ENCODE measurements at places on chromosomes 1 and 21. TPM values are rescaled to one million over a fixed set of nuclear protein-coding genes. Genes with fewer than 3 reads are reported as not detected.

Gene PCP4
- total RNA-seq = 1.3 TPM

Gene OPRD1
- total RNA-seq = 0.28 TPM

Gene FCGR1A
- total RNA-seq = 25.8 TPM

Gene CSDE1
- 419 TPM for total RNA-seq

Gene IGSF5
- not detected for total RNA-seq

Gene HP1BP3
- 316 TPM for total RNA-seq

Gene MEX3A
- 1.1 TPM for total RNA-seq

GRCh38 chr1:11373029-11373894 lies 100.3 kb downstream of the UBIAD1 start:
- no peaks in the 10 kb centered on the region for H3K36me3 ChIP-seq
- H3K4me3 ChIP-seq = no peak overlapping the region
- H3K27me3 ChIP-seq = no peaks in the 10 kb centered on the region

GRCh38 chr21:36035381-36035791 lies 24.9 kb downstream of the SETD4 start:
- no peak overlapping the region for H3K4me3 ChIP-seq
- H3K4me1 ChIP-seq = no peaks in the 10 kb centered on the region
- H3K36me3 ChIP-seq = peaks cover 8% of the 10 kb centered on the region
- H3K27ac ChIP-seq = no peak overlapping the region

DNA sequence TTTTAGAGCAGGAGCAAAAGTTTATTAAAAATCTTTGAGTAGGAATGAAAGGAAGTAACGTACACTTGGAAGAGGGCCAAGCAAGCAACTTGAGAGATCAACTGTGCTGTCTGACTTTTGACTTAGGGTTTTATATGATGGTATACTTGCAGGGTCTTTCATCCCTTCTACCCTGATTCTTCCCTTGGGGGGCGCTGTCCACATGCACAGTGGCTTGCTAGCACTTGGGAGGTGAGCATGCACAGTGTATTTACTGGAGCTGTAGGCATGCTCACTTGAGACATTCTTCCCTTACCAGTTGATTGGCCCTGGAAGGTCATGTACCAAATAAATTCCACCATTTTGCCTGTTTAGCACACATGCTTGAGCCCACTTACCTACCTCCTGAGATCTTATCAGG lies 1001.3 kb upstream of the ADGRL2 start:
- DNase-seq = peak; percentile 1
- no peaks in the 10 kb centered on the region for H3K27me3 ChIP-seq
- no peaks in the 10 kb centered on the region for H3K4me1 ChIP-seq
- no peak overlapping the region for H3K27ac ChIP-seq

DNA sequence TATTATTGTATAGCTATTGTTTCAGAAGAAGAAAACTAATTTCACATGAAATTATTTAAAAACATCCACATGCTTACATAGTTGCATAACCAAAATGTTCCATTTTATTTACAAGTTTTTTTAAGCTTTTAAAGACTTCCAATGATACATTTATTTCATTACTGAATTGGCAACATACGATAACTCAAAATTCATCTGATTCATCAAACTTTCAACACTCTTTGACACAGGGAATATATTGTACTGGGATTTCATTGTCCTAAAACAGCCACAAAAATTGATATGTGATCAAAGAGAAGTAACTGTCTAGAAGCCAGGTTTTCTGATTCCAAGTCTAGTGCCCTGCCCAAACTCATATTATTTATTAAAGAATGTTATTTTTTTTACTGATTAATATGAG lies 131.4 kb upstream of the USP24 start:
- no peak overlapping the region for H3K27ac ChIP-seq
- H3K36me3 ChIP-seq = no peaks in the 10 kb centered on the region
- no peaks in the 10 kb centered on the region for H3K4me1 ChIP-seq
- no peaks in the 10 kb centered on the region for H3K27me3 ChIP-seq
- no peak overlapping the region for H3K4me3 ChIP-seq
- no peak for DNase-seq

DNA sequence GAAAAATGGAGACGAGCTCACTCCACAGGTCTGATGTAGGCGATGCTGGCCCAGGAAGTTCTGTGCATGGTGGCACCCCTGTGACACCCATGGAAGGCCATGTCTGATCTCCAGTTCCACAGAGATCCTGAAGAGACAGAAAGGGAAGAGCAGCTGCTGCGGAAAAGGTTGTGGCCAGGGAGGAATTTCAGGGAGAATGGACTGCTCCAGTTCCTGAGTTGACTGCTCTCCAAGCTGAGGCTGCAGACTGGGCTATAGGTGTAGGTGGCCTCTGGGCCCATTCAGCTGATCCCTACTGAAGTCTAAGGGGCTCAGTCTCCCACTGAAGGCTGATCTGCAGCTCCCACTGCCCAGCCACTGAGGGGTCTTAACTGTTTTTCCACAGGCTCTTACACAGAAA lies 89.2 kb downstream of the ETS2 start:
- DNase-seq = no peak
- H3K36me3 ChIP-seq = no peaks in the 10 kb centered on the region
- no peak overlapping the region for H3K27ac ChIP-seq

DNA sequence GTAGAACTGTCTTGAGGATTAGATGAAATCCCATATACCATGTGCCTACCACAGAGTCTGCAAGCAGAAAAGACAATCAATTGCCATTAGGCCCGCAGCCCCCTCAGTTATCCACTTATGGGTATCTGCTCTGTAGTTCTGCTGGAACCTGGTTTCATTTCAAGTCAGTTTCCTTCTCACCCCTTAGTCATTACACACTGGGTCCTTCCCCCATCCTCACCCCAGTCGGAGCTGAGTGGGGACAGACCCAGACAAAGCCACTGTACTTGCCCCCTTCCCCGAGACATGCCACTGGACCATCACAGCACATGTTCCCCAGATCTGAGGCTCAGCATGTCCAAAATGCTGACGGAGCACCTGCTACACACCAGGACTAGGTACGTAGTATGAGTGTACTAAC lies 21.2 kb downstream of the PGLYRP3 start:
- no peaks in the 10 kb centered on the region for H3K36me3 ChIP-seq
- H3K4me1 ChIP-seq = no peaks in the 10 kb centered on the region
- H3K27ac ChIP-seq = no peak overlapping the region
- no peak overlapping the region for H3K4me3 ChIP-seq

GRCh38 chr1:4027492-4028138 lies 127.5 kb upstream of the C1orf174 start:
- no peaks in the 10 kb centered on the region for H3K4me1 ChIP-seq
- no peak overlapping the region for H3K4me3 ChIP-seq
- no peaks in the 10 kb centered on the region for H3K36me3 ChIP-seq
- DNase-seq = no peak
- no peak overlapping the region for H3K27ac ChIP-seq

- H3K4me3 ChIP-seq = no peak overlapping the region
- H3K27ac ChIP-seq = no peak overlapping the region
- no peaks in the 10 kb centered on the region for H3K27me3 ChIP-seq
- no peaks in the 10 kb centered on the region for H3K4me1 ChIP-seq
- no peaks in the 10 kb centered on the region for H3K36me3 ChIP-seq
- no peak for DNase-seq
Measured at GRCh38 chr21:35923971-35924370, 136.4 kb downstream of the SETD4 start.

GRCh38 chr1:200861937-200862647 lies 10.7 kb upstream of the GPR25 start:
- no peaks in the 10 kb centered on the region for H3K4me1 ChIP-seq
- DNase-seq = no peak
- H3K36me3 ChIP-seq = peaks cover 7% of the 10 kb centered on the region
- H3K27me3 ChIP-seq = no peaks in the 10 kb centered on the region

DNA sequence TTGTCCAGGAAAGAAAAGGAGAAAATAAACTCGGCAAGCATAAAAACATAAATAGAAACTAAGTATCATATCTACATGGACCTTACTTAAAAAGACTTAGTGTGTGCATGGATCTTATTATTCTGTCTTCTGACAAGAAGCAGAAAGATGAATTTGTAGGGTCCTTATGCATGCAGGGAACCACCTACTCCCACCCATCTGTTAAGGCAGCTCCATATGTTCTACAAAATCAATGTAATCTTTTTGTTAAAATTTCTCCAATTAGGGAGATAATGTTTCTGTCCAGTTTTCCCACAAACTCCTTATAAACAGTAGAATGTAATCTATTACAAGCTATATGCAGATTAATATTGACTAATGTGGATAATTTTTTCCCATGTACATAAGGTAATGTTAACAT lies 13.9 kb upstream of the PTPN14 start:
- H3K36me3 ChIP-seq = no peaks in the 10 kb centered on the region
- H3K4me3 ChIP-seq = no peak overlapping the region

GRCh38 chr1:33710967-33711366 lies 152.9 kb upstream of the HMGB4 start:
- peaks cover 8% of the 10 kb centered on the region for H3K27me3 ChIP-seq
- H3K4me1 ChIP-seq = no peaks in the 10 kb centered on the region
- DNase-seq = peak; percentile 0
- no peak overlapping the region for H3K4me3 ChIP-seq

GRCh38 chr1:247540581-247540980 lies 4.3 kb upstream of the OR2C3 start:
- H3K27me3 ChIP-seq = no peaks in the 10 kb centered on the region
- no peaks in the 10 kb centered on the region for H3K4me1 ChIP-seq
- DNase-seq = no peak
- H3K4me3 ChIP-seq = no peak overlapping the region

- H3K36me3 ChIP-seq = no peaks in the 10 kb centered on the region
- H3K4me3 ChIP-seq = no peak overlapping the region
- no peaks in the 10 kb centered on the region for H3K27me3 ChIP-seq
- H3K4me1 ChIP-seq = peaks cover 10% of the 10 kb centered on the region
- H3K27ac ChIP-seq = no peak overlapping the region
Measured at GRCh38 chr21:41045534-41046268, 122.3 kb upstream of the BACE2 start.

DNA sequence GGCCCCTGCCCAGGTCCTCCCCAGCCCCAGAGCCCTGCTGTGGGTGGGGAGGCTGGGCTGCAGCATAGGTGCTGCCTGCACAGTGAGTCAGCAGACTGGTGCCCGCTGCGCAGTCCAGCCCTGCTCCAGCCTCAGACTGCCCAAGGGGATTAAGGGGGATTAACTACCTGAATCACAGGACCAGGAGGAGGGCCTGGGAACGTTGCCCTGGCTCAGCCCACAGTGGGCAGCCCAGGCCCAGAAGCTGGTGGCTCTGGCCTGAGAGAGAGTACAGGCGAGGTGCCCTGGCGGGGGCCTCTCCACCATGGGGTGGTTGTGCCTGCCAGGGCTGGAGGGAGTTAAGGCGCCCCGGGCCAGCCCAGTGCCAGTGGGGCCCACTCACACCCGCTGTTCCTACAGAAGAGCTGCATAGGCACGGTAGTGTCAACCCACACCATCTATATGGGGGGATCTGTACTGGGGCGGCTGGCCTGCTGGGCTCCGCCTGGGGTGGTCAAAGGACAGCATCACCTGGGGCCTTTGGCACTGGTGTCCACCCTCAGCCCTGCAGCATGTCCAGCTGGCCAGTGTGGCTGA lies 2.3 kb downstream of the OBSCN start:
- DNase-seq = no peak
- no peaks in the 10 kb centered on the region for H3K27me3 ChIP-seq
- H3K4me1 ChIP-seq = peaks cover 21% of the 10 kb centered on the region
- H3K27ac ChIP-seq = peak overlapping the region; percentile 97
- no peaks in the 10 kb centered on the region for H3K36me3 ChIP-seq

DNA sequence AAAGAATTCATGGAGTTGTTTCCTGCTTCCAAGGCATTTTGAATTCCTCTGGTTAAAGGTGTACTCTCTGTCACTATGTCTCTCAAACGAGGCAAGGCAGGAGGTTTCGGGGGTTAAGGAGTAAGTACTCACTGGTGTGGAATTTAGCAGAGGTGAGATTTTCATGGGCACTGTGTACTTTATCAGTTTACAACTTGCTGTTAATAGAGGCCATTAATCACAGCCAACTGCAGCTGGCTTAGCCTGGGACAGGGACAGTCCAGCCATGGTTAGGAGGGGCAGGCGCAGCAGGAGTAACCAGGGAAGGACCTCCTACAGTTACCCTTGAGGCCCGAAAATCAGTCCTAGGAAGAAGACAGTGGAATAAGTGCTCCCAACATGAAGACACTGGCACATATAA lies 18.1 kb upstream of the TMEM9 start:
- H3K36me3 ChIP-seq = no peaks in the 10 kb centered on the region
- no peak for DNase-seq
- H3K27me3 ChIP-seq = no peaks in the 10 kb centered on the region
- H3K4me3 ChIP-seq = no peak overlapping the region
- H3K4me1 ChIP-seq = peaks cover 8% of the 10 kb centered on the region

DNA sequence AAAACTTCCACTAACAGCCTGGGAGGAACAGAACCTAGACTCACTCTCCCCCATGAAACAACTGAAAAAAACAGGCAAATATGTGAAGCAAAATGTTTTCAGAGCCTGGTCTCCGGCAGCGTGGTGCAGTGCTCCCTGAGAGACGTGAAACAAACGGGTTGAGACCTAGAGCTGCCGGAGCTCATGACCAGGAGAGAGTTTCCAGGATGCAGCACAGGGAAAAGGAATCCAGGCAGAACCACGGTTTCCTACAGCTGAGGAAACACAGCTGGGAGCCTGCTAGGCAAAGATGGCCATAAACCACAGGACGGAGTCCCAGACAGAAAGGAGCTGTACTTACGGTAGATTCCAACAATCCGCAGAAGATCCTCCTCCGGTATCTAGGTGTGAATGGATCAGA lies 20.2 kb upstream of the SLC19A1 start:
- H3K27me3 ChIP-seq = no peaks in the 10 kb centered on the region
- no peaks in the 10 kb centered on the region for H3K4me1 ChIP-seq
- no peaks in the 10 kb centered on the region for H3K36me3 ChIP-seq
- H3K27ac ChIP-seq = no peak overlapping the region
- DNase-seq = no peak
- no peak overlapping the region for H3K4me3 ChIP-seq

- no peaks in the 10 kb centered on the region for H3K27me3 ChIP-seq
- no peaks in the 10 kb centered on the region for H3K36me3 ChIP-seq
- H3K4me3 ChIP-seq = no peak overlapping the region
- DNase-seq = peak; percentile 82
- H3K4me1 ChIP-seq = peaks cover 4% of the 10 kb centered on the region
Measured at GRCh38 chr1:209787551-209787950, 3.2 kb upstream of the C1orf74 start.

DNA sequence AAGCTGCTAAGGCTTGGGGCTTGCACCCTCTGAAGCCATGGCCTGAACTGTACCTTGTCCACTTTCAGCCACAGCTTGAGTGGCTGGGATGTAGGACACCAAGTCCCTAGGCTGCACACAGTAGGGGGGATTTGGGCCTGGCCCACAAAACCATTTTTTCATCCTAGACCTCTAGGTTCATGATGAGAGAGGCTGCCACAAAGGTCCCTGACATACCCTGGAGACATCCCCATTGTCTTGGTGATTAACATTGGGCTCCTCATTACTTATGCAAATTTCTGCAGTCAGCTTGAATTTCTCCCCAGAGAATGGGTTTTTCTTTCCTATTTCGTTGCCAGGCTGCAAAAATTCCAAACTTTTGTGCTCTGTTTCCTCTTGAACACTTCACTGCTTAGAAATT lies 26.3 kb upstream of the CHODL start:
- no peaks in the 10 kb centered on the region for H3K27me3 ChIP-seq
- no peak overlapping the region for H3K27ac ChIP-seq
- H3K4me3 ChIP-seq = no peak overlapping the region
- H3K36me3 ChIP-seq = no peaks in the 10 kb centered on the region
